CD4-positive, alpha-beta T cell treated with Interleukin-15 for 4 hours (primary cell): ENCODE measurements at places on chromosomes 16 and 17.

DNA sequence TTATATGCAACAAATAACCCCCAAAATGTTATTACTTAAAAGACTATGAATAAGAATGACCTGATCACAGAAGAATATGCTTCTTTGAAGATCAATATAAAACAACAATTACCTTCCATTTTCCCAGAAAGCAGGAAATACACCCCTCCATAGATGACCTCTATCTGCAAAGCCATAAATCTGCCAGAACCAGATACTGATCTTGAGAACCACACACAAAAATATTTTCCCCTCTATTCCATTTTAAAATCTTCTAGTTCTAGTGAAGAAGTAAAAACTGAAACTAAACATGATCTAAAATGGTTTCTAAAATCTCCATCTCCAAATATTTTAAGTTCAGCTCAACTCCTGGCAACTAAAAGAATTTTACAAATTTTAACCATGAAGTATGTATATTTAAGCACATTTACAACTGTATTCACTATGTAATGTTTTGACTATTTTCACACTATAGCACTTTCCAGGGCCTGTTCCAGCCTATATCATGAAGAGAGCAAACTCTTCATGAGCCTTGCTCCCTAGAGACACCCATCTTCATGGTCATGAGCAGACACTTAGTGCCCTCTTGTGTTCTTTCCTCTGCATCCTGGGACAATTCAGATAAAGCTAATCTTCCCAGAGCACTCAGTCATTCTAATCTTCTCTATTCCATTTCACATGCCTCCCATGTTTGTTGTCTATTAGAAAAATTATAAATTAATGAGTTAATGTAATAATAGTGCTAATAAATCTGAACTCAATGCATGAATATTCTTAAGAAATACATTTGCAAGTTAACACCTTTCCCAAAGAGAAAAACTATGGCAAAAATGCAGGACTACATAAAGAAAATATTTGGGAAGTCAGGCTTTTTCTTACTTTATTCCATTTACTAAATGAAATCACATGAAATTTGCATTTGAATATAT is 87.0 kb downstream of the HELZ start:
- no peak for DNase-seq

DNA sequence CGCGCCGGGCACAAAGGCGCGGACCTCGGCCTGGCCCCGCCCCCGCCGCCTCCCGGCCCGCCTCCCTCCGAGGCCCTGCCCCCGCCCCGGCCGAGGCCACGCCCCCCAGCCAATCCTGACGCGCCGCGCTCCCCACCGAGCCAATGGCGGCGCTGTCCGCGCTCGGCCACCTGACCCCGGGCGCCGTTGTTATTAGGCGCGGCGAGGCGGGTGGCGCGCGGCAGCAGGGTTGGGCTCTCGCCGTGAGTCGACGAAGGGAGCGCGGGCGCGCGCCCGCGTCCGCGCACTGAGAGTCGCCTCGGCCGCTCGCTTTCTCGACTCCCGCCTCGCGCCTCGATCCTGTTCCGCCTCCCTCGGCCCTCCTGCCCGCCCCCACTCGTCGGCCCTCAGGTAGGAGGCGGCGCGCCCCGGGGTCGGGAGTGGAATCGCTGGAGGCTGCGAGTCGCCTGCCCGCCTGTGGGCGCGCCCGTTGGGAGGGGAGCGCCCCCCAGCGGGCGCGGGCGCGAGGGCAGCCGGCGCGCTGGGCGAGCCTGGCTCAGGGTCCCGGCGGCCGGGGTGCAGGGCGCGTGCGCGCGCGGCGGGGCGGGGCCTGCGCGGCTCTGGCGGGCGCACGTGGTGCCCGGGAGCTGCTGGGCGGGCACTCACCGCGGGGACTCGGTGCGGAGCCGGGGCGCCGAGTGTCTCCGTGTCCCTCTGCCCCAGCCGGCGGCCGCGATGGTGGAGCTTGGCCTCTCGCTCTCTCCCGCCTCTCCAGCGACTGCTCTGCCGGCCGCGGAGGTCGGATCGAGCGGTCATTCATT is 405 bp upstream of the CBLN1 start:
- DNase-seq, result peak; percentile 2

DNA sequence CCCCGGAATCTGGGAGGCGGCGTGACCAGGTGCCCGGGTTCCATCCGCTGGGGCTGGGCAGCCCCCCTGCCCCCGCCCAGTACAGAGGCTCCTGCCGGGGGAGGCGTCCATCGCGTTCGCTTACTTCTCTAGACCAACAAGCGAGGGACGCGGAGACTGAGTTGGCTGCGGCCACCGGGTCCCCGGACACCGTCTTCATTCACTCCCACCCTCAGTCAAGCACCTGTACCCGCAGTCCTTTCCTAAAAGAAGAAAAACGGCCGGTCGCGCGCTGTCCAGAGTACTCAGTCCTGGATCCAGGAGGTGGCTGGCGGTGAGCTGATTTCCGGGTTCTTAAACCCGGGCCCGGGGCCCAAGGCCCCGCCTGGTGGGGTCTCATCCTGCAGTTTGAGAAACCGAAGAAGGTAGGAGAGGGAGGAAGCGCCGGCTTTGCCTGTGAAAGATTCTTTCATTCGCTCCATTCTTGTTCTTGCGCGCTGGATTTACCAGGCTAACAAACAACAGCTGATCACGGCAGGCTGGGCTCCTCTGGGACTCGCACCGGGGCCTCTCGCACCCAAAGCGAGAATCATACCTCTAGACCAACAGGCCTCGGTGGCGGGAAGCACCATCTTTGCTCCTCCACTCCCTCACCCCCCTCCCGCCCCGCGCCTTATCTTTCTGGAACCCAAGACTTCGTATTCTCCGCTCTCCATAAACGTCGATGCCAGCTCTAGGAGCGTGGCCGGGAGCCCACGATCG is 17.4 kb upstream of the OR1F1 start:
- no peak for DNase-seq

GRCh38 chr17:47945080-47945479 is 3.7 kb downstream of the PNPO start:
- peak; percentile 15 for DNase-seq

DNA sequence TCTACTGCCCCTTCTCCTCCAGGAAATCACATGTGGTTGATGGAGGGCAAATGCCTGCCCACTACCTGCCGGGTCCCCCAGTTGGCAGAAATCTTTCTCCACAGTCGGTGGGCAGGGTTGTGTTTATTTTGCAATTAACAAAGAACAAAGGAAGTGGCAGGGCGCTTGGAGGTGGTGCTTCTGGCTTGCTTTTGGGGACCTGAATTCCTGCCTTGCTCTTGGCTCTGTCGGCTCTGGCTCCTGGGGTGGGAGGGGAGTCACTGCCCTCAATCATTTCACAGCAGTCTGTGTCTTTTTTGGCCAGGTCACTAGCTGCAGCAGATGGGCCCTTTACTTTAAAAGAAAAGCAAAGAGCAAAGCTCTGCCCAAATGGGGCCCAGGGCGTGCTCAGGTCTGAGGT is 69.2 kb downstream of the C16orf78 start:
- no peak for DNase-seq

GRCh38 chr16:30528799-30529457 is 2.6 kb upstream of the ZNF768 start:
- DNase-seq, result no peak

- DNase-seq, result no peak
Observed at GRCh38 chr16:83145297-83145696, 518.5 kb downstream of the CDH13 start.

- DNase-seq, result no peak
Observed at GRCh38 chr16:71986131-71986530, 14.1 kb downstream of the PKD1L3 start.

GRCh38 chr17:79473876-79474440 is 136.9 kb downstream of the RBFOX3 start:
- DNase-seq, result no peak

DNA sequence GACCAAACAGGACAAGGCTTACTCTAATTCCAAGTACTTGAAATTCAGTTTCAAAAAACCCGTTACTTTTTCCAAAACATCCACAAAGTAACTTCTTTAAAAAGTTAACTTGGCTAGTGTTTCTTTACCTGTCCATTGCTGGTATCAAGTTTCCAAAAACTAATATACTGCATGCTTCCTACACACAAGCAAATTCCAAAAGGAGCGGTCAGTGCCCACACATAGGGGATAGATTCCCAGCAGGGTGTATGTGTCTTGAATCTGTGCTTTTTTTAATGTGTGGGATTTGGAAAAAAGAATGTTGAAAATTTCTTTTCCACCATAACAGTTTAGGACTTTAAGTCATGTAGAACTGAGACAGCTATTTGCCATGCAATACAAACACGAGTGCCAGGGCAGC is 367.8 kb upstream of the SOX9 start:
- DNase-seq, result no peak

DNA sequence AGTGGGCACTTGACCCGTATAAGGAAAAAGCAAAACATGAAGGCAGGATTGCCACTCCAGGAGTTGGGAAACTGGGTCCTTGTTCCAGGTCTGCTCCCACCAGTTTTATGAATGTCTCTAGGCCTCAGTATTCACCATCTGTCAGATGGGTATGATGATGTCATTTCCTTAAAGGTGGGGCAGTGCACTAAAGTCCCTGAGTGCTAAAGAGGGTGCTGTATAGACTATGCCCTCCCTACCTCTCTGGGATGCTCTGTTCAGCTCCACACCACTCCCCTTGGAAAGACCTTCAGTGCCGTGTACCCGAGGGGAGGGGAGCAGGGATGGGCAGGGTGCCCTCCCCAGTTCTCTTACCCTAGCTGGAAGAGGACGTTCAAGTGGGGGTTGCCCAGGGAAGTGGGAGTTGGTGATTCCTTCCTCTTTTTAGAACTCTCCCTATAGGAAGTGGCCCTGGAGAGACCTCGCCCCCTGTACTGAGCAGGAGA is 2.2 kb downstream of the LASP1 start:
- no peak for DNase-seq

- DNase-seq, result peak; percentile 61
Observed at GRCh38 chr16:67842509-67843342, 606 bp downstream of the THAP11 start.

DNA sequence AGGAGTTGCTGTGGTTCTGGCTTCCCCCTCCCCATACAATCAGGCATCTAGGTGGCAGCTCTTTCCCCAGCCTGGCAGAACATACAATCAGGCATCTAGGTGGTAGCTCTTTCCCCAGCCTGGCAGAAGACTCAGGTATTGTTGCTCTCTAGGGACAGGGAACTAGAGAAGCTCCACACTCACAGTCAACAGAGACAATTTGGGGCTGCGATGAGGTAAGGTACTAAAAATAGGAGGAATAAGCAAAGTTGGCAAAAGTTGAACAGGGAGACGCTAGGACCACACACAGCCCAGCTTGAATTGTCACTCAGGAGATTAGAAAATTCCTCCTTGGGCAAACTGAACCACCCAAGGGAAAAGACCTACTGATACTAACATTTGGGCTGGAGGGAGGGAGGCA is 315.5 kb upstream of the CDH5 start:
- DNase-seq, result no peak

GRCh38 chr16:12613131-12613991 is 190.3 kb downstream of the CPPED1 start:
- DNase-seq, result no peak

DNA sequence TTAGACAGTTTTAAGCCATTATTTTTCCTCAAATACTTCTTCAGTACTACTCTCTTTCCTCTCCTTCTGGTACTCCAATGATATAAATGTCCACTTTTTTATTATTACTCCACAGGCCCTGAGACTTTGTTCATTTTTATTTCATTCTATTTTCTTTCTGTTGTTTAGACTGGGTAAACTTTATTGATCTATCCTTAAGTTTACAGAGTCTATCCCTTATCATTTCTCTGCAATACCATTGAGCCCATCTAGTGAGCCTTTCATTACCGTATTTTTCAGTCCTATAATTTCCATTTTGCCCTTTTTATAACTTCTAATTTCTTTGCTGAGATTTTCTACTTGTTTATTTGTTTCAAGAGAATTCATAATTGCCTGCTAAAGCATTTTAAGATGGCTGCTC is 193.7 kb downstream of the TOX3 start:
- DNase-seq, result no peak

- DNase-seq, result no peak
Observed at GRCh38 chr17:79575229-79575628, 35.6 kb downstream of the RBFOX3 start.

- no peak for DNase-seq
Observed at GRCh38 chr16:54957403-54958166, 26.9 kb downstream of the IRX5 start.

DNA sequence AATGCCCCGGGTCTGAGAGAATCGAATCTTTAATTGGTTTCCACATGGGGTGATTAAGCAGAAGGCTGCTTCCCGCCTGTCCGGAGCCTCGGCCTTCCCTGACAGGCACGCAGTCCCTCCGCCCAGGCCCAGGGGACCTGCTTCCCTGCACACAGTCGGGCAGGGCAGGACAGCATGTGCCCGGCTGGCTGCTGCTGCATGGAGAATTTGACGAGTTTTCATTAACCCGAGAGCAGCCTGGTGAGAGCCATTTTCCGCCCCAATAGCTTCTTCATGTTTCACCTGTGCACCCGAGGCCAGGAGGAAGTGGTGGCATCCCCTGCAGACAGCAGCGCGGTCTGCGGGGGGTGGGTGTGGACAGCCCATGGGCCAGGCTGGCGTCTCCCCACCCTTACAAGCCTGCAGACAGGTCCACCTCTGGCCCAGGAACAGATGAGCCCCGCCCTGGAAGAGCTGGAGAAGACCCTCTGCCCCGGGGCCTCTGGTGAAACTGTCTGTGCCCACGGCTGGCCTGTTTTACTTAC is 67.0 kb downstream of the KLHDC4 start:
- no peak for DNase-seq
